Right ventricle myocardium superior (tissue), 1 donor: ENCODE measurements at places on chromosomes 12 and 14.

GRCh38 chr14:68973639-68974038, 5.5 kb downstream of the ACTN1 start:
- DNase-seq: no peak

GRCh38 chr12:25578411-25579143, 25.5 kb upstream of the LMNTD1 start:
- DNase-seq: no peak

- no peak for DNase-seq
These were observed 91.2 kb downstream of the ADGRD1 start for GRCh38 chr12:131044760-131045381.

DNA sequence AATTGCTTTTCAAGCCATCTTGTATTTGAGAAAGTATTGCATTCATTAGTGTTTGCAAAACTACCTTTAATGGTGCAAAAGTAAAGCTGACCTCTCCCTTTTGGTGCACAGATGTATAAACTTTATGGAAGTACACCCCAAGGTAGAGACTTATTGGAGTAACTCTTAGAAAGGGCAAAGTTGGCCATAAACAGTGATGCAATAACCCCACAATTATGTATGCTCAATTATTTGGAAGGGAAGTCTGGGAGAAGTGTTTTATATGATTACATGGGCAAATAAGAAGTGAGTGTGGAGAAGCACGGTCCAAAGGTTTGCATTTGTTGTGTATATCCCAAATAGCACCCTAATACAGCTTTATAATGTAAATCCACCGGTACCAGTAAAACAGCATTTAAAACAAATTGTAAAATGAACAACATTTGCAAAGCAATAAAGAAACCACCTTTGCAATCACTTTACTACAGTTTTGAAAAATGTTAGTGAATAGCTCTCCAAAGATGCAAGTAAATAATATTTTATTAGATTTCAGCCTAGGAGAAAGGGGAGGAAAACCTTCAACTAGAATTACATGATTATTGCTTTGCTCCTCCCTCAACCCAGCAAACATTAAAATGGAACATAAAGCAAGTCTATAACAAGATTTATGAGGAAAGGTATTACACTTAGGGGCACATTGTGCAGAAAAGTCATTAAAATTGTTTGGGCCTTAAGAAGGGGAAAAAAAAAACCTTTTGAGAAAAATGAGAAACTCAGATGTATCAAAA, 70.5 kb downstream of the HMGA2 start:
- no peak for DNase-seq

GRCh38 chr14:72104011-72104613, 171.9 kb downstream of the RGS6 start:
- no peak for DNase-seq

DNA sequence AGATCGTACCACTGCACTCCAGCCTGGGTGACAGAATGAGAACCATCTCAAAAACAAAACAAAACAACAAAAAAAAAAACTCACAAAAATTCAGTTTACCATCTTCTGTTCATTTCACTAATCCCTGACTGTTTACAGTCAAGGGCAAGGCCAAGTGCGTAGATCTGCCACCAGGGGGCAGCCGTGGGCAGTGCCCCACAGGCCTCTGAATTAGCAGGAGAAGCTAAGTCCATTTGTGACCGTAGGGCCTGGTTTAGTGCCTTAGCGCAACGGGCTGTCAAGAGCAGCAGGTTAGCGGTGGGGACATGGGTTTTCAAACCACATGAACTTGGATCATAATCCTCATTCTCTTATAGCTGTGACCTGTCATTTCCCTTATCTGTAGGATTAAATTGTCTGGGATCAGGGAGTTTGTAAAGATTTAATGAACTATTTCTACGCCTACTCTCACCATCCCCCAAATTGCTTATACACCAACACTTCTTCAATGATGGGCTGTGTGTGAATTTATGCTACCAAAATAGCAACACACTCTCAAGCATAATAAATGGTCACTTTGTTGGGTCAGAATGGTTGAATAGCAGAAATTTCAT, 49.0 kb downstream of the KCTD10 start:
- peak; percentile 89 for DNase-seq

GRCh38 chr12:6335451-6336078, 6.3 kb downstream of the TNFRSF1A start:
- DNase-seq: peak; percentile 85

GRCh38 chr12:44655846-44656245, 220.3 kb downstream of the NELL2 start:
- no peak for DNase-seq

GRCh38 chr12:88994537-88994936, 357.8 kb downstream of the DUSP6 start:
- no peak for DNase-seq

- DNase-seq: peak; percentile 55
These were observed 123.3 kb downstream of the SSPN start for GRCh38 chr12:26318661-26319068.

DNA sequence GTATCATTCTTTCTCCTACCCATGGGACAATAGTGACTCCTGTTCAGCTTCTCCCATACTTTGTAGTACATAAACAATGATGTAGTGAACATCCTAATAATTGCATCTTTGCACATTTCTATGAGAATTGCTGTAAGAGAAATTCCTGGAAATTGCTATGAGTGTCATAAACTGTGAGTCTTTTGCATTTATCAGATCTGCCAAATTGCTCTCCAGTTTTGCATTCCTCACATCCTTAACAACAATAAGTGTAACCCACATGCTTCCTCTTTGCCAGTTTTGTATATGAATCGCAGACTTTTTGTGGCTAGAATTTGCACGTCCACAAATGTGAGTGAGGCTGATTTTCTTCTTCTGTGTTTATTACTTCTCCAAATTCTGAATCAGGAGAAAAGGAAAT, 124.0 kb upstream of the TBX5 start:
- no peak for DNase-seq

DNA sequence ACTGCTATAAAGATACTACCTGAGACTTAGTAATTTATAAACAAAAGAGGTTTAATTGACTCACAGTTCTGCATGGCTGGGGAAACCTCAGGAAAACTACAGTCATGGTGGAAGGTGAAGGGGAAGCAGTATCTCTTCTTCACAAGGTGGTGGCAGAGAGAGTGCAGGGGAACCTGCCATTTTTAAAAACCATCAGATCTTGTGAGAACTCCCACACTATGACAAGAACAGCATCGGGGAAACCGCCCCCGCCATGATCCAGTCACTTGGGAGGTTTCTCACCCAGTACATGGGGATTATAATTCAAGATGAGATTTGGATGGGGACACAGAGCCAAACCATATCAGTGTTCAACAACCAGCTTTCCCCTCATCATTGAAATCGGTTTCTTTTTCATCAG, 49.9 kb downstream of the AEBP2 start:
- no peak for DNase-seq

DNA sequence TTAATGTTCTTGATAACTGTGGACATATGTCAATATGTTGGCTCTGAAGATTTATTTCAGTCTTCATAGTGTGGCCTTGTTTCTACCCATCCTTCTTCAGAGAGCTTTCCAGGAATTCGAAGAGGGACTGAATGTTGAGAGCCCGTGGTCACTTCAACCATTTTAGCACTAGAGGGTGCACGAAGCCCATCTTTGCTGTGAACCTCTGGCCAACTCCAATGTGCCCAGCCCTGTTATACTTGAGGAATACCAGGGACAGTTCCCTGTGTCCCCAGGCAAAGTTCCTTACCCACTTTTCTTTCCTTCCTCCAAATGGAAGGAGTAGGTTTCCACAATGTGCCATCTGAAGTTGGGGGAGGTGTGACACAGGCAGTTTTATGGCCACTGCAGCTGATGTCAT, 603.5 kb downstream of the RPL10L start:
- DNase-seq: no peak

- no peak for DNase-seq
These were observed 88.8 kb downstream of the FBXL14 start for GRCh38 chr12:1505576-1505975.

DNA sequence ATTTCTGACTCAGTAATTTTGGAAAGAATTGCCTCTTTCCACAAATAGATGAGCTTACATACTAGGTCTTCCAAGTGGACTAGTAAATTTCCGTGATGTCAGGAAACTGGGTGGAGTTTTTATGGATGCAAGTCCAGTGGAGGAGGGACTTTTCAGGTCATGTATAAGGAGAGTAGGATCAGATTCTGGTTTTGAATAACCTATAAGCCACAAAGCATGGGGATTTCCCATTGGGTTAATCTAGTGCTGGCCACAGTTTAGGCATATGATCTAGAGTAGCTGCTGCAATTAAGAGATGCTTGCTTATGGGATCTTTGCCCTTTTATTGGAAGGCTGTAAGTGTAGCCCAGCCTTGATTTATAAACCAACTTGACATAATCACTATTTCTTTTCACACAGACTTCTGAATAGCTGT, 33.8 kb downstream of the STK38L start:
- DNase-seq: no peak

DNA sequence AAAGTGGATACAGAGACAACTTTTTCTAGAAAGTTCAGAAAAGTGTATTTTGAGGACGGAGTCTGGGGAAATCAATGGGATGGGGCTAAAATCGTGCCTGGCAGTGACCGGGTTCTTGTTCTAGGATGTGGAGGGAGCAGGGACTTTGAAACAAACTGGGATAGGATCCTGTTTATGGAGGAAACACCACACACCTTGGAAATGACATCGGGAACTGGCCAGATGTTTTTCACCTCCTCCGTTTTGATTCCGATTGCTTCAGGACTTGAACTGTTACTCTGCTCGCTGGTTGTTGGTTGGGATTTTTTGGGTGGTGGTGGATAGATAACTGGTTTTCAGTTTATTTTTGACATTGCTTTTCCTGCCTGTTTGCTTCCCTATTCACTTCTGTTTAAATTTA, 506 bp downstream of the EMP1 start:
- DNase-seq: no peak

- no peak for DNase-seq
These were observed 41.9 kb upstream of the OASL start for GRCh38 chr12:121080909-121081308.

- DNase-seq: peak; percentile 44
These were observed 56.6 kb downstream of the TTC9 start for GRCh38 chr14:70698288-70698687.

DNA sequence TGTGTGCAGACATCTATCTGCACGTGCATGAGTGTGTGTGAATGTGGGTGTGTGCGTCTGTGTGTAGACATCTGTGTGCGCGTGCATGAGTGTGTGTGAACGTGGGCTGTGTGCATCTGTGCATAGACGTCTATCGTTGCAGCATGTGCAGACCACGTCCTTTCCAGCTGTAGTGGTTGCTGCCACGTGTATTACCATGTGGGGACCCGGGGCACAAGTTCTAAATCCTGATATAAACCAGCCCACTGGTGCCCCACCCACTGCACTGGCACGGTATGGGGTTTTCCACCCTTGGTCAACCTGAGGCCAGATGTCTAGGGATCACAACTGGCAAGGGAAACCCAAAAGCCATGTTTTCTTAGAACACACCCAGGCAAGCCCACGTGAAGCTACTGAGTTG, 197.0 kb downstream of the ANO2 start:
- no peak for DNase-seq

DNA sequence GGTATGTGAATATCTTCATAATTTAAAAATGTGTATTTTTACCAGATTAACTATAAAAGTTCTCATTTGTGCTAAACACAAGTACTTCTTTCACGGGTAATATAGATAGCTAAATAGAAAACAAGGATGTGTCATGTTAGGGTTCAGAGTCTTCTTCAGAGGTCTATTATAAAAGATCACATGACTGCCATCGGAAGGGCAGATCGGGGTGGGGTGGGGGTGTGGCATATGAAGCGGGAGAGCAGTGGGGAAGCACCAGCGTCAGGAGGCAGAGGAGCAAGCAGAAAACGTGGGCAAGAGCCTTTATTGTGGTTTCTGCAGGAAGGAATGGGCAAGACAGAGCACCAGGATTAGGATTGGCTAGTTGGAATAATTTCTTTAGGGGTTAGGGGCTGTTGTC, 63.7 kb upstream of the DNM1L start:
- no peak for DNase-seq

GRCh38 chr14:20469890-20470602, 840 bp downstream of the PNP start:
- no peak for DNase-seq

DNA sequence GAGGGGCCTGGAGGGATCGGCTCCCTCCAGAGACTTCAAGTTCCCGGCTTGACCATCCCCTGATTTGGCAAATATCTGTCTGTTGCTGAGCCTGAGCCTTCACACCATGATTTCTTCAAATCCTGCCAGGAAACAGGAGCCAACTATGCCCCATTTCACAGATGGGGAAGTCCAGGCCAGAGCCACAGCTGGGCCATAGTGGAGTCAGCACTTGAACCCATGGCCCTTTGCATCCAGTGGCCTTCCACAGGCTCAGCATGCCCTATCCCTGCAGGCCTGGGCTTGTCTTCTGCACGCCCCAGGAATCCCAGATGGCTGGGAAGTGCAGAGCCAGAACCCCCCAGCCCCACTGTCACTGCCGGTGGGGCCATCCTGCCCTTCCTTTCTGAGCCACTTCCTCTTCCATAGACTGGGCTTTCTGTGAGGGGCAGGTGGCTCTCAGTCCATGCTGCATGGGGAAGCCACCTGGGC, 44.9 kb downstream of the CYP46A1 start:
- no peak for DNase-seq

- no peak for DNase-seq
These were observed 178.5 kb upstream of the OR4E1 start for GRCh38 chr14:21852061-21852664.

DNA sequence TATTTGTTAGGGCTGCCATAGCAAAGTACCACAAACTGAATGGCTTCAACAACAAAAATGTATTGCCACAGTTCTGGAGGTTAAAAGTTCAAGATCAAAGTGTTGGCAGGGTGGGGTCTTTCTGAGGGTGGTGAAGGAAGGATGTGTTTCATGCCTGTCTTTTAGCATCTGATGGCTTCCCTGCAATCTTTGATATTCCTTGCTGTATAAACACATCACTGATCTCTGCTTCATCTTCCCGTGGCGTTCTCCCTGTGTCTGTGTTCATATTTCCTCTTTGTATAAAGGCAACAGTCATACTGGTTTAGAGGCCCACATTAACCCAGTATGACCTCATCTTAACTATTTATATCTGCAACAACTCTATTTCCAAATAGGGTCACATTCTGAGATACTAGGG, 167.5 kb downstream of the BTG1 start:
- DNase-seq: no peak

GRCh38 chr14:67317822-67318221, 41.8 kb downstream of the ATP6V1D start:
- DNase-seq: no peak

- no peak for DNase-seq
These were observed 75.4 kb upstream of the PWP1 start for GRCh38 chr12:107610021-107610859.
